ENCODE measurements at places on chromosomes 11 and 22. TPM values are rescaled to one million over a fixed set of nuclear protein-coding genes. Genes with fewer than 3 reads are reported as not detected.

Gene MAJIN
- not detected for total RNA-seq

Gene OR52A1
- total RNA-seq = not detected

Gene DRICH1
- not detected for total RNA-seq

Gene CRYBA4
- total RNA-seq = not detected

Gene VWA5A
- 14.2 TPM for total RNA-seq

Gene NCF4
- 19.3 TPM for total RNA-seq

DNA sequence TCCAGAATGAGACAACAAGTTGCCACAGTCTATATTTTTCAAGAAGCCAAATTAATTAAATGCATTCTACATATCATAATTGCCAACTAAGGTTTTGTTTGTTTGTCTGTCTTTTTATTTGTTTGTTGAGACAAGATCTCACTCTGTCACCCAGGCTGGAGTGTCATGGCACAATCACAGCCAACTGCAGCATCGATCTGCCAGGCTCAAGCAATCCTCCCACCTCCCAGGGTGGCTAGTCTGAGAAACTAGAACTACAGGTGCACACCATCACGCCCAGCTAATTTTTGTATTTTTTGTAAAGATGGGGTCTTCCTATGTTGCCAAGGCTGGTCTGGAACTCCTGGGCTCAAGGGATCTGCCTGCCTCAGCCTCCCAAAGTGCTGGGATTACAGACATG lies 140.0 kb downstream of the LRRC4C start:
- H3K4me1 ChIP-seq = no peaks in the 10 kb centered on the region
- H3K4me3 ChIP-seq = no peak overlapping the region
- no peak for DNase-seq

GRCh38 chr22:46902998-46903916 lies 140.8 kb downstream of the TBC1D22A start:
- H3K36me3 ChIP-seq = no peaks in the 10 kb centered on the region
- H3K4me1 ChIP-seq = no peaks in the 10 kb centered on the region
- H3K27ac ChIP-seq = no peak overlapping the region
- no peaks in the 10 kb centered on the region for H3K27me3 ChIP-seq
- no peak overlapping the region for H3K4me3 ChIP-seq

GRCh38 chr11:115207166-115207591 lies 297.0 kb downstream of the CADM1 start:
- no peaks in the 10 kb centered on the region for H3K36me3 ChIP-seq
- H3K27ac ChIP-seq = no peak overlapping the region
- H3K27me3 ChIP-seq = no peaks in the 10 kb centered on the region
- DNase-seq = no peak
- H3K4me3 ChIP-seq = no peak overlapping the region

- peaks cover 44% of the 10 kb centered on the region for H3K4me1 ChIP-seq
- no peaks in the 10 kb centered on the region for H3K27me3 ChIP-seq
- H3K27ac ChIP-seq = peak overlapping the region; percentile 74
- H3K36me3 ChIP-seq = no peaks in the 10 kb centered on the region
- DNase-seq = peak; percentile 91
- H3K4me3 ChIP-seq = no peak overlapping the region
Observed at GRCh38 chr11:86162239-86162638, 82.3 kb upstream of the EED start.

DNA sequence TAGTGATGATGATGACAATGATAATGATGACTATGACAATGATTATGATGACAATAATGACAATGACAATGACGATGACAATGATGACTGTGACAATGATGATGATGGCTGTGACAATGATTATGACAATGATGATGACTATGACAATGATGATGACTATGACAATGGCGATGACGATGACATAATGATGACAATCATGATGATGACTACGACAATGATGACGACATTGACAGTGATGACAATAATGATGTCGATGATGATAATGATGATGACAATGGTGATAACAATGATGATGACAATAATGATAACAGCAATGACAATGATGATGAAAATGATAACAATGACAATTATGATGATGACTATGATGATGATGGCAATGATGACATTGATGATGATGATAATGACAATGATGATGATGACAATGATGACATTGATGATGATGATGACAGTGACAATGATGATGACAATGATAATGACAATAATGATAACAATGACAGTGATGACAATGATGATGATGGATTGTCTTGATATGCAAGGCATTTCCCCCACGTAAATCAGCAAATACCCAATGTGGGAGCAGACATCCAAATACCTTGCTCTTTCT lies 37.7 kb downstream of the DHCR7 start:
- H3K27me3 ChIP-seq = no peaks in the 10 kb centered on the region
- H3K4me3 ChIP-seq = no peak overlapping the region
- H3K27ac ChIP-seq = no peak overlapping the region

- no peaks in the 10 kb centered on the region for H3K4me1 ChIP-seq
- H3K27me3 ChIP-seq = peaks cover 52% of the 10 kb centered on the region
- H3K27ac ChIP-seq = no peak overlapping the region
- H3K36me3 ChIP-seq = no peaks in the 10 kb centered on the region
- H3K4me3 ChIP-seq = peak overlapping the region; percentile 30
Observed at GRCh38 chr11:124865902-124866851, 945 bp downstream of the ROBO3 start.

DNA sequence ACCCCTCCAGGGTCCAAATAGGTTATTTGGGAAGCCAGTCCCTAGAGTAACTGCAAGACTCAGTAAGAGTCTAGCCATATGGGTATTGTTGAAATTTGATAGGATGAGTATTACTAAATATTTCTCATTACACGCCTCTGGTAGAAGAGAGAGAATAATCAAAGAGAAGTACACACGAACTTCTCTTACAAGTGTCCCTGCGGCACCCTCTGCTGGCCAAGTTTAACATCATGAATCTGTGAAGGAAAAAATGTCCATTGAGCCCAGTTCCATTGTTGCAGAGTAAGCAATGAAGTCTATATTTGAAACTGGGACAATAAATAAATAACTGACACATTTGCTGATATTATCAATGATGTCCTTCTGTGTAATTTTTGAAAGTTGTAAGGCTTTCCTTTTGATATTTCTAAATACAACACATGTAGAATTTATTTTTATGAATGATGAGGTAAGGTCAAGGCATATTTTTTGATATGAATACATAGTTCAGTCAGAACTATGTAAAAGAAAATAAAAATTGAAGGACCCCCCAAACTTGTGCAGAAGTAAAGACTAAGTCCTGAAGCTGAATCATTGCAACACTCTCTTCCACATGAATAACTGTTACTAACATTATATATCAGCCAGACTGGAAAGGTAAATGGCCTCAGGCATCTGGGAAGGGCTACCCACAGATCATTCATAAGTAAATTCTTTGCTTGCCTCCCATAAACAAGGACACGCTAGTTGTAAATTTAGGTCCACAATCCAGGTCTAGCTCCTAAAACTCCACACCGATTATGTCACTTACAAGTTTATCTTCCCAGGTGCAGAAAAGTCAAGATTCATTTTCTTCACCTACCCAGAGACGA lies 10.0 kb downstream of the OR51L1 start:
- no peak for DNase-seq
- H3K4me3 ChIP-seq = no peak overlapping the region
- H3K27ac ChIP-seq = no peak overlapping the region
- H3K27me3 ChIP-seq = no peaks in the 10 kb centered on the region
- H3K4me1 ChIP-seq = no peaks in the 10 kb centered on the region
- H3K36me3 ChIP-seq = no peaks in the 10 kb centered on the region

- no peaks in the 10 kb centered on the region for H3K27me3 ChIP-seq
- no peak overlapping the region for H3K4me3 ChIP-seq
- H3K4me1 ChIP-seq = no peaks in the 10 kb centered on the region
- H3K36me3 ChIP-seq = peaks cover 37% of the 10 kb centered on the region
- no peak for DNase-seq
Observed at GRCh38 chr11:70327717-70328116, 57.2 kb downstream of the PPFIA1 start.

DNA sequence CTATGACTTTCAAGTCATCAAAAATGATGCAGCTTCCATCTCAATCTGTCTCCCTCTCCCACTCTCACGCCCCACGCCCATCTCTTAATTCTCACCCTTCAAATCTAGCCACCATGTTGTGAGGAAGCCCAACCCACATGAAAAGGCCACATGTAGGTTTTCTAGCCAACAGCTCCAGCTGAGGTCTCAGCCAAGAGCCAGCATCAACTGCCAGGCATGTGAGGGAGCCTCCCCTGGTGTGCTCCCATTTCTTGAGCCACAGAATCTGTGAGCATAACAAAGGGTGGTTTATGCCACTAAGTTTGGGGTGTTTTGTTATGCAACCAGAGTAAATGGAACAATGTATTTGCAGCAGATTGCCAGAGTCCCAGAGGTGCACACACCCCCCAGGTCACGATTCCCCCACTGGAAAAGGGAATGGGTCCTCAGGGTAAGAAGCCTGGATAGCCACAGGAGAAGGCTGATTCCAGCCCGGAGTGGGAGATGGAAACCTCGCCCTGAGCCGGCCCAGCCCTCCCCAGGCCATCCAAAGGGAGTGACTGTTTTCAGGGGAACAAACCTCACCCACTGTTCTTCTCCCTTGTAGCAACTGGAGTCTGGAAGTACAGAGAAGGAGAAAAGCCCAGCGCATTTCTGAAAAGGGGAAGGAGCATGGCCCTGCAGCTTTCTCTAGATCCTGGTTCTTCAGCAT lies 20.0 kb upstream of the LINC01488 start:
- H3K4me3 ChIP-seq = no peak overlapping the region
- no peaks in the 10 kb centered on the region for H3K27me3 ChIP-seq
- H3K27ac ChIP-seq = no peak overlapping the region
- no peak for DNase-seq
- H3K36me3 ChIP-seq = no peaks in the 10 kb centered on the region
- H3K4me1 ChIP-seq = peaks cover 11% of the 10 kb centered on the region

- H3K36me3 ChIP-seq = no peaks in the 10 kb centered on the region
- no peak for DNase-seq
- H3K4me1 ChIP-seq = no peaks in the 10 kb centered on the region
Observed at GRCh38 chr11:110786226-110786902, 74.1 kb upstream of the ARHGAP20 start.

All from sigmoid colon (tissue), 7 donors.